ENCODE measurements at places on chromosomes 11 and 22. TPM values are rescaled to one million over a fixed set of nuclear protein-coding genes. Genes with fewer than 3 reads are reported as not detected.

Gene FAT3
- 0.87 TPM for polyA plus RNA-seq

- H3K27me3 ChIP-seq, result no peaks in the 10 kb centered on the region
- no peaks in the 10 kb centered on the region for H3K4me1 ChIP-seq
- no peak overlapping the region for H3K27ac ChIP-seq
- no peak for DNase-seq
Measured at GRCh38 chr22:45631140-45631840, 40.3 kb upstream of the ATXN10 start.

Gene HOATZ
- polyA plus RNA-seq, result 4.9 TPM

Gene PARVG
- polyA plus RNA-seq, result 0.05 TPM

DNA sequence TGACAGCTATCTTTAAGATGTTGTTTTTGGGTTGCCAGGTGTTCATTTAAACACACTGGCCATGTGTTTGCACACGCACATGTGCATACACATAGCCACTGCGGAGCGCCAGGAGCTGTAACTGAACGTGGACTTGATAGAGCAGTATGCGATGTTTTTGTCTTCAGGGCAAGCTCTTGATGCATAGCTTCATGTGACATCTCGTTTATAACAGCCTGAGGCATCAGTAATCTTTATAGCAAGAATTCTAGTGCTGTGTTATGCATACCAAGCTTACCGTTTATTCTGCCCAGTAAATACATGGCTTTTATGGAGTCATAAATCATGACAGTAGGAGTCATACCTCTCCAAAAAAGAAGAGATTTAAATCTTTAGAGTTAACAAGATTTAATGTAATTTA lies 87.0 kb downstream of the ATXN10 start:
- no peaks in the 10 kb centered on the region for H3K4me1 ChIP-seq
- H3K27ac ChIP-seq, result no peak overlapping the region
- H3K36me3 ChIP-seq, result peaks cover 43% of the 10 kb centered on the region
- no peak overlapping the region for H3K4me3 ChIP-seq
- DNase-seq, result no peak

DNA sequence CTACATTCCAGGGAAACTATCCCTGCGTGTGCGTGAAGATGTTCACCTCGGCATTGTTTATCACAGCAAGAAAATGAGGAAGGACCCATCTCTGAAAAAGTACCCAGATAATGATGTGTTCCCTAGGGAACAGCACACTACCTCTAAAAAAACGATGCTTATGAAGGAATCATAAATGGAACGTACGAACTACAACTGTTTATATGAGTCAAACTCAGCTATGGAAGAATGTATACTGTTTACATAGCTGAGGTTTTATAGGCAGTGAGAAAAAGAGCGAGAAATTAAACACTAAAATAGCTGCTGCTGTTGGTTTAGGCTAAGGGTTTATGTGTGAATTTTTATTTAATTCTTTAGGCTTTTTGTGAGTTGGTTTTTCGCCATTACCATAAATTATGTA lies 48.9 kb downstream of the APOL1 start:
- peak overlapping the region; percentile 4 for H3K27ac ChIP-seq
- no peaks in the 10 kb centered on the region for H3K27me3 ChIP-seq
- DNase-seq, result no peak
- H3K4me1 ChIP-seq, result no peaks in the 10 kb centered on the region

GRCh38 chr11:69164824-69165223 lies 9.1 kb downstream of the SMIM38 start:
- peaks cover 2% of the 10 kb centered on the region for H3K4me1 ChIP-seq
- H3K36me3 ChIP-seq, result peaks cover 4% of the 10 kb centered on the region
- H3K4me3 ChIP-seq, result no peak overlapping the region

Gene ADSL
- 79.7 TPM for polyA plus RNA-seq

DNA sequence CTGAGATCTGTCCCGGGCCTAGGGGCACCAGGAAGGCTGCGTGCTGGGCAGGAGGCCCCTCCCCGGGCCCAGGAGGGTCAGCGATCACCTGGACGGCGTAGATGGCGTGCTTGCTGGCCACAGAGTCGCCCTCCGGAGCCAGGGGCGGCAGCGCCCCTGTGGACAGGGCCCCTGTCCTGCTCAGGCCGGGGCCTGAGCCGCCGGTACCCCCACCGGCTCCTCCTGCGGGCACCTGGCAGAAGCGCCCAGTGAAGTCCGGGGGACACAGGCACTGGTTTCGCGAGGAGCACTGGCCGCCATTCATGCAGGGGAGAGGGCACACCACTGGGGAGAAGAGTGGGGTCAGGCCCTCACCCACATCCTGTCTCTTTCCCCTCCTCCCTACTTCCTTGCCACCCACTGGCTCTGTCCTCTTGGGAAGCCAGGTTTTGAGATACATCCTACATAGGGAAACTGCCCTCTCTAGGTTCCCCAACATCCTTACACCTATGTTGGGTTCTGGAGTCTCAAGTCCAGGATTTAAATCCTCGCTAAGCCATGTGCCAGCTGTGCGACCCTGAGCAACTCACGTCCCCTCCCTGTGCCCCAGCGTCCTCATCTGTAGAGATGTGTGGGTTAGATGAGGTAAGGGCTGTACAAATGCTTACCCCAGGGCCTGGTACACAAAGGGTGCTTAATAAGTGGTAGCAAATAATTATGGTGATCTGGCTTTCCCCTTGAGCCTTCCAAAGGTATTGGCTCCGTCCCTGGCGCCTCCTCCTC lies 3.9 kb downstream of the LTBP3 start:
- peaks cover 22% of the 10 kb centered on the region for H3K36me3 ChIP-seq
- H3K4me3 ChIP-seq, result no peak overlapping the region
- no peak overlapping the region for H3K27ac ChIP-seq

DNA sequence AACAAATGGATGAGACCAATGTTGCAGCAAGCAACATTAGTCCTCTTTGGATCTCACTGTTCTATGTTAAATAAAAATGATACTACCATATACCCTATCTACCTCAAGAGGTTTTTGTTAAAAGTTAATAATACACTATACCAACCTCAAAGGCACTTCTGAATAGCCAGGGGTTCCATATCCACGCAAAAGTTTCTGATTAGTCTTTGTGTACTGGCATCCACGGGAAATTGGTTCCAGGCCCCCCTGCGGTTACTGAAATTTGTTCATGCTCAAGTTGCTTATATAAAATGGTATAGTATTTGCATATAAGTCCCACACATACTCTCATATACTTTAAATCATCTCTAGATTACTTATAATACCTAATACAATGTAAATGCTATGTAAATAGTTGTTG lies 585.7 kb downstream of the INSC start:
- H3K4me1 ChIP-seq, result no peaks in the 10 kb centered on the region
- no peaks in the 10 kb centered on the region for H3K36me3 ChIP-seq
- no peaks in the 10 kb centered on the region for H3K27me3 ChIP-seq

DNA sequence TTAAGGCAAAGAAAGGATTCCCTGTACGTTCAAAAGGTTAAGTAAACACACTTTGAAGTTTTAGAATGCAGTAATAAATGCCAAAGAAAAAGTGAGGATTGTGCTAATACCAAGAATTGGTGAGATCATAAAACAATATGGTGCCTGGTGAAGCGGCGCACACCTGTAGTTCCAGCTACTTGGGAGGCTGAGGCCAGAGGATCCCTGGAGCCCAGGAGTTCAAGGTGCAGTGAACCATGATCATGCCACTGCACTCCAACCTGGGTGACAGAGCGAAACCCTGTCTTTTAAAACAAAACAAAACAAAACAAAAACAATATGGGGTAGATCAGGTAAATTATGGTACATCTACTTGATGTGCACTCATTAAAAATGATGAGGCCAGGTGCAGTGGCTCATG lies 73.4 kb upstream of the APOA1 start:
- H3K4me3 ChIP-seq, result no peak overlapping the region
- H3K27ac ChIP-seq, result no peak overlapping the region
- peaks cover 14% of the 10 kb centered on the region for H3K4me1 ChIP-seq
- H3K27me3 ChIP-seq, result no peaks in the 10 kb centered on the region

- peaks cover 17% of the 10 kb centered on the region for H3K36me3 ChIP-seq
- DNase-seq, result no peak
- peak overlapping the region; percentile 86 for H3K4me3 ChIP-seq
- H3K27me3 ChIP-seq, result no peaks in the 10 kb centered on the region
- peaks cover 23% of the 10 kb centered on the region for H3K4me1 ChIP-seq
Measured at GRCh38 chr11:83070044-83070701, 1.5 kb downstream of the RAB30 start.

- DNase-seq, result no peak
- H3K27me3 ChIP-seq, result no peaks in the 10 kb centered on the region
- H3K36me3 ChIP-seq, result no peaks in the 10 kb centered on the region
- no peak overlapping the region for H3K4me3 ChIP-seq
- peaks cover 13% of the 10 kb centered on the region for H3K4me1 ChIP-seq
Measured at GRCh38 chr11:75024068-75024449, 35.3 kb downstream of the NEU3 start.

- H3K27ac ChIP-seq, result no peak overlapping the region
- H3K4me1 ChIP-seq, result no peaks in the 10 kb centered on the region
- no peak for DNase-seq
- H3K36me3 ChIP-seq, result no peaks in the 10 kb centered on the region
- H3K4me3 ChIP-seq, result no peak overlapping the region
Measured at GRCh38 chr11:103441021-103441420, 331.8 kb downstream of the DYNC2H1 start.

GRCh38 chr11:122030286-122030685 lies 85.7 kb downstream of the BLID start:
- DNase-seq, result no peak
- H3K27me3 ChIP-seq, result no peaks in the 10 kb centered on the region
- no peak overlapping the region for H3K27ac ChIP-seq
- peaks cover 7% of the 10 kb centered on the region for H3K36me3 ChIP-seq

GRCh38 chr11:113103932-113104690 lies 142.9 kb downstream of the NCAM1 start:
- H3K4me3 ChIP-seq, result no peak overlapping the region
- peaks cover 17% of the 10 kb centered on the region for H3K4me1 ChIP-seq
- no peaks in the 10 kb centered on the region for H3K27me3 ChIP-seq
- H3K36me3 ChIP-seq, result no peaks in the 10 kb centered on the region
- no peak for DNase-seq
- H3K27ac ChIP-seq, result peak overlapping the region; percentile 53

- H3K4me3 ChIP-seq, result no peak overlapping the region
- H3K4me1 ChIP-seq, result no peaks in the 10 kb centered on the region
- H3K27me3 ChIP-seq, result no peaks in the 10 kb centered on the region
- no peak for DNase-seq
- no peak overlapping the region for H3K27ac ChIP-seq
Measured at GRCh38 chr22:42863349-42863961, 6.4 kb upstream of the ARFGAP3 start.

- no peak overlapping the region for H3K27ac ChIP-seq
- H3K4me1 ChIP-seq, result no peaks in the 10 kb centered on the region
- no peaks in the 10 kb centered on the region for H3K27me3 ChIP-seq
- peak; percentile 81 for DNase-seq
- no peak overlapping the region for H3K4me3 ChIP-seq
Measured at GRCh38 chr11:64340671-64341335, 799 bp downstream of the CCDC88B start.

Data from SK-N-SH (cell line).